ENCODE measurements at places on chromosomes 16 and 17. TPM values are rescaled to one million over a fixed set of nuclear protein-coding genes. Genes with fewer than 3 reads are reported as not detected.

CTRB1 gene
- not detected for total RNA-seq

MYCBPAP gene
- total RNA-seq: 4.6 TPM

HOXB13 gene
- total RNA-seq: not detected

UBTF gene
- total RNA-seq: 78.8 TPM

SULT1A2 gene
- 0.12 TPM for total RNA-seq

TBC1D3K gene
- not detected for total RNA-seq

CCL3 gene
- total RNA-seq: not detected

C1QL1 gene
- 14.4 TPM for total RNA-seq

TPSG1 gene
- total RNA-seq: not detected

B3GNT9 gene
- total RNA-seq: 6.8 TPM

MYH2 gene
- total RNA-seq: 27.7 TPM

KIF2B gene
- total RNA-seq: not detected

SHCBP1 gene
- total RNA-seq: 14.9 TPM

CMIP gene
- 49.8 TPM for total RNA-seq

ADAD2 gene
- total RNA-seq: 1.5 TPM

TBX6 gene
- total RNA-seq: 2.3 TPM

C17orf113 gene
- total RNA-seq: 2.1 TPM

EVPL gene
- 1.3 TPM for total RNA-seq

HCRT gene
- not detected for total RNA-seq

TTYH2 gene
- total RNA-seq: 5.2 TPM

CIBAR2 gene
- total RNA-seq: not detected

AGRP gene
- not detected for total RNA-seq

PSMD7 gene
- 165 TPM for total RNA-seq

SPATA32 gene
- not detected for total RNA-seq

NFAT5 gene
- total RNA-seq: 31.9 TPM

CNGB1 gene
- total RNA-seq: not detected

NUP88 gene
- total RNA-seq: 140 TPM

LAT gene
- 0.19 TPM for total RNA-seq
